HEK293T (cell line): ENCODE measurements at places on chromosomes 3 and 15.

- no peak for DNase-seq
Observed at GRCh38 chr15:58724466-58724865, 25.0 kb downstream of the ADAM10 start.

GRCh38 chr15:29548006-29548405 lies 274.3 kb downstream of the TJP1 start:
- DNase-seq, result no peak

DNA sequence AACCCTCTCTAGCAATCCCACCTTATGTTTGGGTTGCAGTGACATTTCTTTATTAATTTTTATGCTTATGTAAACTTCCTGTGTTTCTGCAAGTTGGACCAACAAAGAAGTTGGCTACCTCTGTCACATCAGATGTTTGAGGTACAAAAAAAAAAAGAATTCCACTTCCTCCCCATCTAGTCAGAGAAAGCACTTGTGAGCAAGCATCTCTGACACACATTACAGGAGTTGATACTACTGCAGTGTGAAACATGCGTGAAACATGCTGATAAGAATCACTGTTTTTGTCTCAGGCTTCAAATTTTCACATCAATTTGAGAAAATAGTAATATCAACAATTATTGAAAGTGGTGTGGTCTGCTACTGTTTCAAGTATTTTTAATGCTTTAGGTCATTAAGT lies 1.3 kb downstream of the SCAANT1 start:
- DNase-seq, result no peak

- peak; percentile 38 for DNase-seq
Observed at GRCh38 chr15:29570948-29571791, 251.1 kb downstream of the TJP1 start.

GRCh38 chr3:40108643-40109042 lies 200.9 kb upstream of the EIF1B start:
- no peak for DNase-seq

GRCh38 chr15:65903296-65904073 lies 34.2 kb downstream of the RAB11A start:
- peak; percentile 3 for DNase-seq

DNA sequence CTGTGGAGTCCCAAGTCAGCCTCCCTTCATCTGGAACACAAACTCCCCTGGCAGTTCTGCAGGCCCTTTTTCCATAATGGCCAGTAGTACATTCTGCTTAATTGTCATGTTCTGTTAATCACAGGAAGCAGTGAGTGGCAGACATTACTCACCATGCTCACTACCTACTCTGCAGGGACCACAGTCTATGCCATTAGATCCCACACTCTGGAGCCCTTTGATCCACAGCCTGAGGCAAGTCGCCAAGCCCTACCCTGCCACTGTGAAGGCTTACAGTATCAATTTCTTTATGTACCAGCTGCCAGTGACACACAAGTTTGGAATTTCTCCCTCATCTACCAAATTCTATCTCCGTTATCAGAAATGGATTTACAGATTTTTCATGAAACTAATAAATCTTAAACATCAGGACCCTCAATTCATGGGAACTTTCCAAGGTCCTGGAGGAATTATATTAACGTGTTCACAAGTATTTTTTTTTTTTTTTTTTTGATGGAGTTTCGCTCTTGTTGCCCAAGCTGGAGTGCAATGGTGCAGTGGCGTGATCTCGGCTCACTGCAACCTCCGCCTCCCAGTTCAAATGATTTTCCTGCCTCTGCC lies 20.6 kb upstream of the WWTR1 start:
- no peak for DNase-seq

GRCh38 chr15:82968066-82968465 lies 15.5 kb upstream of the HOMER2 start:
- no peak for DNase-seq
